DMS79 treated with DMSO at 0.1 percent for 48 hours (cell line): ENCODE measurements at places on chromosomes 13 and 19.
A peak's percentile ranks its signal among the peaks of the same experiment; 100 is the strongest.

DNA sequence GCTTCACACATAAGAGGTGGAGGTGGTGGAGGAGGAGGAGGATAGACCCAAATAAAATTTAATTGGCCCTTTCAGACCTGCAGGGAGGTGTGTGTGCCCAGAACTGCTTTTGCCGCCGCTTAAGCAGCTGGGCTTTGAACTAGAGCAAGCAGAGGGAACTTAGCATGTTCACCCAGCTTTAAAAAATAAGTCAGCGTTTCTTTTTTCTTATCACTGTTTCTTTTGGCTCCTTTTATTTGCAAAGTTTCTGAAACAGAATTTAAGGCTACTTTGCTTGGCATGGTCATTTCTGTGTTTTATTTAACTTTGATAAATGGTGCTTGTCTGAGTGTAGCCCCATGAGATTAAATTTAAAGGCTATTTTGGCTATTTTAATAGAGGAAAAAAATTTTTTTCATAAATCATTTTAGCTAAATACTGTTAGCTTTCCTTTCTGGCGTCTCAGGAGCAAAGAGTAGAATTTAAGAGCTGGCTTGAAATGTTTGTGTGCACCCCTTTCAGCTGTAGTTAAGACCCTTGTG lies 43.3 kb upstream of the RNF113B start:
- DNase-seq: no peak

GRCh38 chr19:55239004-55239403 lies 10.4 kb upstream of the TMEM86B start:
- no peak for DNase-seq

DNA sequence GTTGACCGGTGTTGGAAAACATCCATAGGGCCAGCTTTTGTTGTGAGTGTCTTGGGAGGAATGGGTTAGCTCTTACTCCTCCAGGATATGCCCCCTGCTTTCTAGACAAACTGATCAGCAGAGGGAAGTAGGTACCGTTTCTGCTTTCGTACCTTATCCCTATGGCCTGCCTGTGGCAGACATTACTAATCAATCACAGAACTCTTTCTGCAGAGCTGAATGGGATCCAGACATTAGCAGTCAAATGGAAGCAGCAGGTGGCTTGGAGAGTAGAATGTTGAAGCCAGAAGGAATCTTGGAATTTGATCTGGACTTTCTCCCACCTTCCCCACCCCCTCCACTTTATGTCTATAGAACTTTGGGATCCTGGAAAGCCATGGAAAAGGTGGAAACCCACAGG lies 17.1 kb downstream of the NWD1 start:
- DNase-seq: no peak

GRCh38 chr13:71789693-71790329 lies 77.2 kb downstream of the DACH1 start:
- no peak for DNase-seq

GRCh38 chr13:28935104-28935503 lies 115.0 kb downstream of the MTUS2 start:
- DNase-seq: no peak

DNA sequence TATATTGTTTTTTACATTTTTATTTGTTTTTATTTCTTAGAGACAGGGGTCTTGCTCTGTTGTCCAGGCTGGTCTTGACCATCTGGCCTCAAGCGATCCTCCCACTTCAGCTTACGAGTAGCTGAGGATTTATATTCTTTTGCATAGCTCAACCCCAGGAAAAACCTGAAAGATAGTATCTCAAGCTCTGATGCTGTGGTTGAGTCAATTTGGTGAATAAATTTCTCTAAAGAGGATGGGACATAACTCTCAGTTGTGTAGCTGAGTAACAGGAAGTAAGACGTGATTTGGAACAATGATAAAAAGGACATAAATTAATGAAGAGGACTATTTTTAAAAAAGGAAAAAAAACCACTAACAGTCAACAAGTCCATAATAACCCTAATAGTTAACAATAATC lies 79.8 kb upstream of the TNFSF11 start:
- no peak for DNase-seq

DNA sequence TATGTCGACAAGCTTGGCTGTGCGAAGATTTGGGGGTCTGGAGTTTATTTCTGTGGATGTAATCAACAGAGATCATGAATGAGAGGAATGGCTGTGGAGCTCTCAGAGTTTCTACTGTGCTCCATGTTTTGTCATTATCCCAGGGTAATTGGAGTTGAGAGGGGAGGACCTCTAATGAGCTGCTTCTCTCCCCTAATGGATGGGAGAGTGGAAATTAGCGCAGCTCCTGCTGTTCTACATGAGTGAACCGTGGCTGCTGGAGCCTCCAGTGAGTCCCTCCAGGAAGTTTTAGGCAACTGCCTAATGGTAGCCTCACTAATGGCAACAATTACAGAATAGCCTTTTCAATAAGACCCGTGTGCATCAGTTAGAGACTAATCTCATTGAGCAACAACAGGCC lies 31.3 kb upstream of the FGF9 start:
- peak; percentile 80 for DNase-seq

DNA sequence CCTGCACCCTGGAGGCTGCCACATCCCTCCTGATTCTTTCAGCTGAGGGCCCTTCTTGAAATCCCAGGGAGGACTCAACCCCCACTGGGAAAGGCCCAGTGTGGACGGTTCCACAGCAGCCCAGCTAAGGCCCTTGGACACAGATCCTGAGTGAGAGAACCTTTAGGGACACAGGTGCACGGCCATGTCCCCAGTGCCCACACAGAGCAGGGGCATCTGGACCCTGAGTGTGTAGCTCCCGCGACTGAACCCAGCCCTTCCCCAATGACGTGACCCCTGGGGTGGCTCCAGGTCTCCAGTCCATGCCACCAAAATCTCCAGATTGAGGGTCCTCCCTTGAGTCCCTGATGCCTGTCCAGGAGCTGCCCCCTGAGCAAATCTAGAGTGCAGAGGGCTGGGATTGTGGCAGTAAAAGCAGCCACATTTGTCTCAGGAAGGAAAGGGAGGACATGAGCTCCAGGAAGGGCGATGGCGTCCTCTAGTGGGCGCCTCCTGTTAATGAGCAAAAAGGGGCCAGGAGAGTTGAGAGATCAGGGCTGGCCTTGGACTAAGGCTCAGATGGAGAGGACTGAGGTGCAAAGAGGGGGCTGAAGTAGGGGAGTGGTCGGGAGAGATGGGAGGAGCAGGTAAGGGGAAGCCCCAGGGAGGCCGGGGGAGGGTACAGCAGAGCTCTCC lies 6.9 kb upstream of the CEACAM5 start:
- DNase-seq: no peak

GRCh38 chr13:80173224-80173623 lies 167.7 kb downstream of the SPRY2 start:
- no peak for DNase-seq

- DNase-seq: no peak
Observed at GRCh38 chr19:14333101-14333871, 48.0 kb upstream of the ADGRE5 start.

GRCh38 chr19:35022460-35022859 lies 7.8 kb upstream of the SCN1B start:
- DNase-seq: no peak

DNA sequence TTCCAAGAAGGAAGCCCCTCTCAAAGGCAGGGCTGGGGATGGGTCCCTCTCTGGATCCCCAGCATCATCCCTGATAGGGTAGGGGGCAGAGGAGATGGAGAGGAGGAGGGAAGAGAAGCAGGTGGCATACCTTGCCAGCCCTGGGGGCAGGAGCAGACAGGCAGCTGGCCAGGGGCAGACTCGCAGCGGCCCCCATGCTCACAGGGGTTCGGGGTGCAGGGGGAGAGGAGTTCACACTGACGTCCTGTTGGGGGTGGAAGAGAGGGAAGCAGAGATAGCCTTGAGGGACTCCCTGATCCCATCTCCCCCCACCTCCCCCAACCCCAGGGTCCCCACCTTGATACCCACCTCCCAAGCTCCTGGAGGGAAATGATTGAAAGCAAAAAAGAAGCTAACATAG lies 16.0 kb downstream of the NOTCH3 start:
- DNase-seq: no peak

DNA sequence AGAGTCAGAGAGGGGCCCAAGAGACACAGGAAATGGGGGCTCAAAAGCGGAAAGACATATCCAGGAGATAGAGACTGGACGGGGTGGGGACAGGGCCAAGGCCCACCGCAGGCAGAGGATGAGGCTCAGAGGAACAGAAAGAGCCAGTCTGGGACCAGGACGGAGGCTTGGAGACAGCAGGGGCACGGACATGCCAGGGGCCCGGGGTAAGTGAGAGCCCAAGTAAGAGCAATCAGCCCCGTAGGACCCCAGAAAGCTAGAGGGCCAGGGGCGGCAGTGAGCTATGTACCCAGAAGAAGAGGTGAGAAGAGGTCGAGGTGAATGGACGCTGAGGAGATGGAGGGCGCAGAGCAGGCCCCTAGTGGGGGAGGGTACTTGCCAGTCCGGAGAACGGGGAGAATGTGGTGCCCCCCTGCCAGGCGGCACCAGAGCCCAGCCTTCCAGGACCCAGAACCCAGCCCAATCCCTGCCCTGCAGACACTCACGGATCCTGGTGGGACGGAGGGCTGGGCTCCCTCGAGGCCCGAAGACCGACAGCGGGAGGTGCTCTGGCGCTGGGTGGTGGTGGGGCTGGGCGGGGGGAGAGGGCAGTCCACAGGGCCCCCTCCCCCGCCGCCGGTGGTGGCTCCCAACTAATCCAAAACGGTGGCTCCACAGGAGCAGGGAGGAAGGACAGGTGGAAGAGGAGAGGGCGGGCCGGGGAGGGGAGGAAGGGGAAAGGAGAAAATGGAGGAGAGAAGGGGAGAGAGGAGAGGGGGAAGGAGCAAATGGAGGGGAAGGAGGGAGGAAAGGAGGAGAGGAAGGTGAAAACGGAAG lies 1.0 kb downstream of the GRIK5 start:
- peak; percentile 18 for DNase-seq

DNA sequence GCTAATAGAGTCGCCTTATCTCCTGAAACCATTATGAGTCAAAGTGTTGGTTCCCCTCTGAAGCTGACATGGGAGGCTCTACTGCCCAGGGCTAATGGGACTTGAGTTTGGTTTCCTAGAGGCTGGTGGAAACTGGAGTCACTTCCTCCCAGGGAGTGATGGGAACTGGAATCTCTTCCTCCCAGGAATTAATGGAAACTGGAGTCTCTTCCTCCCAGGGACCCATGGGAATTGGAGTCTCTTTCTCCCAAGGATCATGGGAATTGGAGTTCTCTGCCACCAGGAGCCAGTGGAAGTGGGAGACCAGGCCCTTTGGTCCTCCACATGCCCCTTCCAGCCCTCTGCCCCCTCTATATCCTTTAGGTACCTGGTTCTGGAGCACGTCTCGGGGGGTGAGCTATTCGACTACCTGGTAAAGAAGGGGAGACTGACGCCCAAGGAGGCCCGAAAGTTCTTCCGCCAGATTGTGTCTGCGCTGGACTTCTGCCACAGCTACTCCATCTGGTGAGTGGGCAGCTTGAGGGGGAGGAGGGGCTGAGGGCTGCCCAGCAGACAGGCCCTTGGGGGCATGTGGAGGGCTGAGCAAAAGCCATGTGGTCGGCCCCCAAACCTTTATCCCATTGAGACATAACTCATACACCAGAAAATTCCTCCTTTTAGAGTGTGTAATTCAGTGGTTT lies 5.5 kb downstream of the BRSK1 start:
- DNase-seq: no peak

- no peak for DNase-seq
Observed at GRCh38 chr13:59409634-59410200, 754.0 kb downstream of the DIAPH3 start.

GRCh38 chr13:64029343-64030093 lies 2613.9 kb upstream of the PCDH20 start:
- DNase-seq: no peak

- no peak for DNase-seq
Observed at GRCh38 chr19:28128341-28128740, 1084.6 kb downstream of the UQCRFS1 start.

DNA sequence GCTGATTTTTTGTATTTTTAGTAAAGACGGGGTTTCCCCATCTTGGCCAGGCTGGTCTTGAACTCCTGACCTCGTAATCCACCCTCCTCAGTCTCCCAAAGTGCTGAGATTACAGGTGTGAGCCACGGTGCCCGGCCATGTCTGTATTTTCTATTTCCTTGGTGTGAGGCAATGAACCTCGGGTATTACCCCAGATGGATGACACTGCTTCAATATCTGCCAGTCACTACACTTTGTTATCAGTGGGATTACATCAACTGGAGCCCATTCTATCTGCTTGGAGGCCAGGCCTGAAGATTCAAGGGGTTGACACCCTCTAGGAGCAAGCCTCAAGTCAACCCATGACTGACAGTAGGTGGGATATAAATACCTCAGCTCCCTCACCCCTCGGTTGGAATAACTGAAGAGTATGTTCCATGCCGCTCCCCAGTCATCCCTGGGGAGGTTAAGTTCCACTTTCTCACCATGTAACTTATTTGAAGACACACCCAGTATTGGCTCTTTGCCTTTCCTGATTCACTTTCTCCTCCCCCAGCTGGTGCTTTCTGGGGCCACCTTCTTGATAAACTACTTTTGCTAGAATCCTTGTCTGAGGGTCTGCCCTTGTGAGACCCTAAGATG lies 992 bp upstream of the ADGRE1 start:
- DNase-seq: no peak

DNA sequence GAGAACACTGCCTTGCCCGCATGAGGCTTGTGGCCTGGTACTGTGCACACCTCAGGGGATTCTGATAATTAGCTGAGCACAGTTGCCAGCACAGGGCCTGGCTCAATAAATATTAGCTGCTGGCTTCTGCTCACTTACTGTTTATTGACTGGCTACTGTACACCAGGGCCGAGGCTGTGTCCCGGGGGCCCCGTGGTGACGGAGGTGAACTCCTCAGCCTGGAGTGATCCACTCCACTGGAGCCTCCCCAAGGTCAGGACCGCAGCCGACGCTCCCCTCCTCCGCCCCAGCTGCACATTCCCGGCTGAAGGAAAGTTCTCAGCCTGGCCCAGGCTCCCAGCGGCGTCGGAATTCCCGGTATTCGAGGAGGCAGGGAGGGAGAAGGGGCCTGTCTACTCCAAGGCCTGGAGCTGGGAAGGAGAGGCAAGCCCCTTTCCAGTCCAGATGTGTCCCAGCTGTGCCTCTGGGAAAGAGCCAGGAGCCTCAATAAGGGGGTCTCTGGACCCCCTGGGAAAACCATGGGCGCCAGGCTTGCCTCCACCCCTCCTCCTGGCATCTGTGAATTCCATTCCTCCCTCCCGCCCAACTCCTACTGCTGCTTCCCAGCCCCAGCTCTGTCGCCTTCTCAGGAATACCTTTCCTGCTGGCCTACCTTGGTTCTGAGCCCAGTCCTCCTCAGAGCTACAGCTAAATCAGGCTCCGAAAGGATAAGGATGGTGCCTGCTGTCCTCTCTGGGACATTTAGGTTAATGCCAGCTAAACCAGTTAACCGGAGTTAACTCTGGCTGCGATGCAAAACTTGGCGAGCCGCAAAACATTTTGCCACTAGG lies 7.3 kb downstream of the RPS16 start:
- no peak for DNase-seq

DNA sequence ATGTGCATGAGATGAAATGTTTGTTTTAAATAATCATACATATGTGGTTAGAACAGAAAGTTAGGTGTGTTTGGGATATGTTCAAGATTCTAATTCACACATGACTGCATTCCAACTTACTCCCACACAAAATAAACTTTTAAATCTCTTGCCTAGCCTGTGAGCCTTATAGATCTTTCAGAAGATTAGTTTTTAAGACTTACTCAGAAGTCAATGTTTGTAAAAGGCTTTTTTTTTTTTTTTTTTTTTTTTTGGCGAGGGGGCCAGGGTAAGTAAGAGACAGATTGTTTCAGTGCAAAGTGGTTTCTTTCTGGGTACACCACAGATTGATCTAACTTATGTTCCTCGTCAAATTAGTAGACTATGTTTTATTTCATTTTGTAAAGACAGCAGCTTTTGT lies 39.1 kb downstream of the GPR180 start:
- DNase-seq: no peak
